Fibroblast of skin of back (primary cell): ENCODE measurements at places on chromosomes 6 and 20.

GRCh38 chr20:12171923-12172524 is 254.3 kb downstream of the BTBD3 start:
- peak; percentile 31 for DNase-seq

DNA sequence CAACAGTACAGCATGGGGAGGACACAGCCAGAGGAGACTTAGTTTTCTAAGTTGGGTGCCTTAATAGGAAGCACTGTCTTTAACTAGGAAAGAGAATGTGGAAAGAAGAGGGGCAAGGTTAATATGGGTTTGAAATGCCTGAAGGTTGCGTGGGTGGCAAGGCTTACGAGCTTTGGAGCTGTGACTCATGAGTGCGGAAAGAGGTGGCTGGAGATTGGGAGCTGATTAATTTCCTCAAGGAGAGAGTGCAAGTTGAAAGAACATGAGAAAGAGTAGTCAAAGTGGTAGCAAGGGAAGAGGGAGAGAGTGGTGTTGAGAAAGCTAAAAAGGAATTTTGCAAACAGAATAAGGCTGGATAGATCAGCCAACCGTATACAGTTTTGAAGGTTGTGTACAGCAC is 315.1 kb upstream of the PRND start:
- DNase-seq, result peak; percentile 30

GRCh38 chr6:29517728-29518440 is 30.1 kb upstream of the MAS1L start:
- DNase-seq, result no peak

GRCh38 chr6:155580904-155581303 is 125.3 kb upstream of the NOX3 start:
- DNase-seq, result no peak

DNA sequence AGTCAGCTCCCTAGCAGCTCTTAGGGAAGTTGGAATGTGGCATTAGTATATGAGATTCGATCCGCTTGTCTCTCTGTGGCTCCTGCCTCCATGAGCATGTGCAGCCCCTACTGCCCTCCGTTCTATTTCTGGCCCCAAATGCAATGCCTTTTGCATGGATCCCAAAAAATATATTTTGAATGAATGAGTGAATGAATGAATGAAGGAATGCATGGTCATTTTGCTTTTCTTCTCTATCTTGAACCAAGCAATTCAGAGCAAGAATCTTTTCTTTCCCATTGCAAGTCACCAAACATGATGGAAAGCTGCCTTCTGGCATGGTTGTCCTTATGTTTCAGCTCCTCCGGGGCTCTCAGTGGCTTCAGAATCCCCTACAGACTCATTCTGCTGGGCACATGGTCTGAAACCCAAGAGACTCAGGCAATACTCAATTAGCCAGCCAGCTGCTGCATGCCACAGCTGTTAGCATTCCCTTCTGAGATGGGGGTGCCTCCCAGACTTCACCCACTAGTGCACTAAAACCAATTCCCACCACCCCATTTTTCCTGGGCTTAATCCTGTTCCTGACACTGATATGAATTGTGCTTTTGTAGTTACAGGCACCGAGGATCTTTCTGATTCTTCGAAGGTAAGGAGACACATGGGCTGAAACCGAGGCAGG is 2.6 kb upstream of the IYD start:
- no peak for DNase-seq

GRCh38 chr20:48585061-48585870 is 242.5 kb downstream of the PREX1 start:
- DNase-seq, result no peak

DNA sequence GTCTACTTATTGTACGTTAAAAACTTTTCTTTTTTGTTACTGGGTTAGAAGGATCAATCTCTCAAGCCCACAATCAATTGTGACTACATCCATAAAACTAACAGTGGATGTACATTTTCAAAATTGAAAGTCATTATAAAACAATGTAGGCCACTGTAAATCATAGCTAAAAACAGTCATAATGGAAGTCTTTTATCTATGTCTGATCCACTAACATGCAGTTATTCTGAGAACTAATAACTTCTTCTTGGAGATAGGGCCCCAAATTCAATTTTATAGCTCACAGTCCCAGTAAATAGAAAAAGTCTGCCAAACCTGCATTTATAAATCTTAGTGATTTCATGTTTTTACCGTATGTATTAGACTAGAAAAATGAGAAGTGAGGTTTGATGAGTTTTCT is 187.3 kb upstream of the MMS22L start:
- no peak for DNase-seq

- DNase-seq, result peak; percentile 81
Observed at GRCh38 chr6:46473881-46474280, 17.4 kb downstream of the RCAN2 start.

DNA sequence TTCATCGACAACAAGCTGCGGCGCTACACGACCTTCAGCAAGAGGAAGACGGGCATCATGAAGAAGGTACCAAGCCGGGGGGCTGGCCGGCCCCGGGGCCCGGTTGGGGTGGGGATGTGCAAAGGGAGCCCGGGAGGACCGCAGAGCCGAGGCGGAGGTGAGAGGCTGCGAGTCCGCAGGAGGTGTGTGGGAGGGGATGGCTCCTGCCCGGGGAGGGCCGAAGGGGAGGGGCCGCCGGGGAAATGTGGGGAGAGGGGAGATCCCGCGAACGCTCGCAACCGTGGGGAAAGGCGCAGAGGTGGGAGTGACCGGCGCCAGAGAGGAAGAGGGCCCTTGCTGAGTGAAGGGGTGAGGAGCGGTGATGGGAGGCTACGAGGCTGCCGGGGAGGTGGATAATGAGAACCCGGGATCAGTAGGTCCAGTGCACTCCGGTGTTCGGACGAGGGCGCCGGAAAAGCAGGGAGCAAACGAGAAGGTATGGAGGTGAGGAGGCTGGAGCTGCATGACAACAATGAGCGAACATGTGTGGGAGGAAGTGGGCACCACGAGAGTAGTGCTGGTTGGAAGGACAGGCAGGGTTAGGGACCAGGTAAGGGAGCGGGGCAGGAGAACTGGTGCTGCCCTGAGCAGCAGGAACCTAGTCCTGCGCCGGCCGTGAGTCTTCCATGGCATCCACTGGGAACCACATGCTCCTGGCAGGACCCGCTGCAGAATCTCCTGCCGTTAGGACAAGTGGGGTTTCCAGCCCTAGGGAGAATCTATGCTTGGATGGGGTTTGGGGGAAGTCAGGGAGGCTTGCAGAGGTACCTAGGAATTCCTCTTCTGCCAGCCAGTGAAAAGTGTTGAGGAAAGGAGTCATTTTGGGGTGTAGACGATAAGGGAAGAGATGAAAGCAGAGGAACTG is 1.3 kb downstream of the SRF start:
- DNase-seq, result no peak

GRCh38 chr6:159013229-159013628 is 13.2 kb upstream of the RSPH3 start:
- no peak for DNase-seq

- no peak for DNase-seq
Observed at GRCh38 chr20:31930779-31931178, 21.1 kb downstream of the PDRG1 start.

DNA sequence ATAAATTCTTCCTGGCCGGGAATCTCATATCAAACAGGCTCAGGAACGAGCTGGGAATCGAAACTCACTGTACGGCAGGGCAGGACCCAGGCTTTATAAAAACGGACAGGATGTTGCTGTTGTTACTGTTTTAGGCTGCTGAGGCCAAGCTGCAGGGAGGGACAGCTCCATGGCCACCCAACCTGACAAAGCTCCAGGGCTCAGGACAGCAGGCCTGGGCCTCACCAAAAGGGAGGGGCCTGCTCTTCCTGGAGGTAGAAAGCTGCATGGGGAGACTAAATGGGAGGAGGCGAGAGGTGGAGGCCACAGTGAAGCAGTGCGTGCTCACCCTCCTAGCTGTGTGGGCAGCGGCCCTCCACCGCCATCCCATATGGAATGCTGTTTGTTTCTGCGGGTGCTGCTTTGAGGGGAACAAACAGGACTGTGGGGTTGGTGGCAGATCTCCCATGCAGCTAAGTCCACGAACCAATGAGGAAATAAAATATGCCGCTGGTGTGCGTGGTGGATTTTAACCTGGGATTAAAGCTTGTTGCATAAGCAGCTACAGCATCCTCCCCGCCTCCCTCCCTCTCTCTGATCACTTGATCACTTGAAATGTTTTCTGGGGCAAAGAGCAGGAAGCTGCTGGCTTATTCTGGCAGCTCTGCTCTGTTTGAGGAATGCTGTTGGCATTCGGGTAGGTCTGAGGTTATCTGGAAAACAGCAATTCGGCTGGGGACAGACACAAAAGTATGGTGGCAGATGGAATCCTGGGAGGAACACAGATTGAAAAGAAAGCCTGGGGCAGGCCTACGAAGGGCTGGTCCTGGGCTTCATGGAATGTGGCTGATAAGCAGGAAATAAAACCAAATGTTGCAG is 2.4 kb upstream of the ZMYND8 start:
- peak; percentile 98 for DNase-seq

GRCh38 chr20:36096435-36096834 is 58.1 kb upstream of the EPB41L1 start:
- DNase-seq, result no peak

DNA sequence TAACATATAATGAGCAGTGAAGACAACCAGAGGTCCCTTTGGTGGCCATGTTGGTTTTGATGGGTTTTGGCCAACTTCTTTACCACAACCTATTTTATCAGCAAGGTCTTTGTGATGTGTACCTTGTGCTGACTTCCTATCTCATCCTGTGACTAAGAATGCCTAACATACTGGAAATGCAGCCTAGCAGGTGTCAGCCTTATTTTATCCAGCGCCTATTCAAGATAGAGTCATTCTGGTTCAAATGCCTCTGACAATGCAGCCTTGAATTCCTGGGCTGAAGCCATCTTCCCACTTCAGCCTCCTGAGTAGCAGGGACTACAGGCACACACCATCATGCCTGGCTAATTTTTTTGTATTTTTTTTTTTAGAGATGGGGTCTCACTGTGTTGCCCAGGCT is 7.8 kb upstream of the TRIM38 start:
- DNase-seq, result no peak

DNA sequence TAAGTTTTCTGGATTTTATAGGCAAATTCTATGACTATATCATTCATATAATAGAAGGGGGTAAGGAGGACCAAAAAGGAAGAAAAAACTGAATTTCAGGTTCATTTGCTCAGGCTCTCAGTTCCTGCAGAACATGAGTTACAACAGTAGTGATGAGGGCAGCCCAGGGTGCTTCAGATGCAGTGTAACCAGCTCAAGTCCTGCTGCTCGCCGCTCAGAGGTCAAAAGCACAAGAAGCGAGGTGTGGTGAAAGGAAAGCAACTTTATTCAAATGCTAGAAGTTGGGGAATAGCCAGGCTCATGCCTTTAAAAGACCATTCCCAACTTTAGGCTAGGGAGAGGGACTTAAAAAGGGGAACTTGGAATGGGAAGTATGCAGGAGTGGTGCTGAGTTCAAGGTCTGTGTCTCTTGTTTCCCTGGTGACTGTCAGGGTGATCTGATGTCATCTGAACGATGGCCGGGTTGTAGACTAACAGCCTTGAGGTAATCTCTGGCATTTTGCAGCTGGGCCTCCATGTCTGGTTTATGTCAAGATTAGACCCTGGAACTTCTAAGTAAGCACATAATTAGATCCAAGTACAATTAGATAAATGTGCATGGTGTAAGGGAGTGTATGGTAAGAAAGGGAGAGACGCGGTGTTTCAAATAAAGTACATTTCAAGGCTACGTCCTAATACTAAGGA is 14.5 kb upstream of the SEC63 start:
- DNase-seq, result no peak

DNA sequence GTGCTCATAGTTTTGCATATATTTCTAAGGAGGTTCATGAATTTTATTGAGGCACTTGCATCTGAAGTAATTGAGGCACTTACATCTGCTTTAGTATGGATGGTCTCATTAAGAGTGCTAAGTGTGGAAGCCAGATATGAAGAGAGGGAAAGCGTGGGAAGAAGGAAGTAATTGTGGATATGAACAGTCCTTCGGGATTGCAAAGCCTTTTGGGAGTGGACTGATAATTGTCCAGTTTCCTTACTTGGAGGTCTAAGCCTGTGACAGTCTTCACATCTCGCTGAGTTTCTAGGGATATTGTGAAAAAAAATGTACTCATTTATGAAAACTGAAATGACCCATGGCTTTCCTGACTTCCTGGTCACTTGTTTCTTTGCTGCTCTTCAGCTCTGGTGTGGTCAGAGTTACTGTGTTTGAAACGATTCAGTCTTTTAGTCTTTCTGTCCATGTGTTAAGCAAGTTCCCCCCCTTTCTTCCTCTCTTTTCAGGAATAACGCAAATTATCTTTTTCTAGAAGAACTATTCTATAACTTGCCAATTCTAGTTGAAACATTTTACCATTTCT is 137.3 kb downstream of the ZFAND3 start:
- no peak for DNase-seq
